ENCODE measurements at places on chromosomes 16 and 17.

DNA sequence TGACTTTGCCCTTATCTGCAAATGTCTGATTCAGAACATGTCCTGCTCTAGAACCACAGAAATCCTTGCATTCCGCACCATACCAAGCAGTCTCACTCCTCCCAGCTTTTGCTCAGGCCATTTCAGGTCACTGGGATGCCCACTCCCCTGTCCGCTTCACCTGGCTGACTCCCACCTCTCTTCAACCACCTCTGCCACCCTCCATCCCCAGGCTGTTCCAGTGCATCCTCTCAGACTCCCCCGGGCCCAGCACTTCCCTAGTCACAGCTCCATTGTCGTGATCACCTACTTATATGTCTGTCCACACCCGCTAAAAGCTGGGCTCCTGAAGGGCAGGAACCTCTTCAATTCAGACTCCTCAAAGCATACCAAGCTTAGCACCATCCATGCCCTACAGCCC is 58.4 kb upstream of the CDH5 start:
- no peak for DNase-seq

- no peak for DNase-seq
These were observed 5.3 kb upstream of the HAS3 start for GRCh38 chr16:69100071-69100691.

- DNase-seq: no peak
These were observed 164.1 kb downstream of the CDH8 start for GRCh38 chr16:61871837-61872777.

DNA sequence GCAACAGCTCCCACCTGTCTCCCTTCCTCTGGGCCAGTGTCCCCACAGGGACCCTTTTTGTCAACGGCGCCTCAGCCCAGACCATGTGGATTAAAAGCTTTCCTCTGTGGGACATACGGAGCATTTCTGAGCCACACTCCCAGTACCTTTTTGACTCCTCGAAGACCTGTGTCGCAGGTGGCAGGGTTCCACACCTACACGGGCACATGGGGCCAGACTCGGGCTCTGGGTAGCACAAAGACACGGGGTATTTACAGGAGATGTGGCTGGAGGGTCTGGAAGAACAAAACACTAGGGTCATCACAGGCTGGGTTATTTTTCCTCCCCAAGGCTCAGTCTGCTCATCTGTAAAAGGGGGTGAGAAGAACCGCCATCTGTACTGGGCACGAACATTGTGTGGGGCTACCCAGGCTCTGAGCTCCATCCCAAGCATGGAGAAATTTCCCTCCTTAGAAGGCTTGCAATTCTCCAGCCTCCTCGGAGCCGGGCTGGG is 32.5 kb upstream of the SNN start:
- no peak for DNase-seq

GRCh38 chr17:18206962-18207361 is 18.5 kb upstream of the LLGL1 start:
- DNase-seq: no peak

DNA sequence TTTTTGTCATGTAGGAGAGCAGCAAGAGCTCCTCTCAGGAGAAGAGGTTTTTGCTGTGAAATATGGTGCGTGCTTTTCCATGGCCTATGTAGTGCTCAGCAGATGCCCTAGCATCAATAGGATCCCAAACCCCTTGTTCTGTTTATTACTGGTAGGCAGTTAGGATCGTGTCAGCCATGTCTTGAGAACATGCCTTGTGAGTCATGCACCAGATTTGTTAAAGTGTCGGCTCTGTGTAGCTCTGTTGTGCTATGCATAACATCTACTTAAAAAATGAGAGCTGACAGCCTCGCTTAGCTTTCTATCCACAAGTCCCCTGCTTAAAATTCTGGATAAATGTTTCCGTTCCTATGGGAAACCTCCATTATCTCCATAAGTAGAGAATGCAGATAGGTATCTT is 4.4 kb upstream of the EIF4A3 start:
- DNase-seq: peak; percentile 91

GRCh38 chr16:17360693-17361122 is 110.1 kb downstream of the XYLT1 start:
- DNase-seq: no peak

- peak; percentile 67 for DNase-seq
These were observed 188.0 kb upstream of the AXIN2 start for GRCh38 chr17:65749479-65749878.

- peak; percentile 70 for DNase-seq
These were observed 166.3 kb downstream of the ANKFN1 start for GRCh38 chr17:56319531-56319930.

DNA sequence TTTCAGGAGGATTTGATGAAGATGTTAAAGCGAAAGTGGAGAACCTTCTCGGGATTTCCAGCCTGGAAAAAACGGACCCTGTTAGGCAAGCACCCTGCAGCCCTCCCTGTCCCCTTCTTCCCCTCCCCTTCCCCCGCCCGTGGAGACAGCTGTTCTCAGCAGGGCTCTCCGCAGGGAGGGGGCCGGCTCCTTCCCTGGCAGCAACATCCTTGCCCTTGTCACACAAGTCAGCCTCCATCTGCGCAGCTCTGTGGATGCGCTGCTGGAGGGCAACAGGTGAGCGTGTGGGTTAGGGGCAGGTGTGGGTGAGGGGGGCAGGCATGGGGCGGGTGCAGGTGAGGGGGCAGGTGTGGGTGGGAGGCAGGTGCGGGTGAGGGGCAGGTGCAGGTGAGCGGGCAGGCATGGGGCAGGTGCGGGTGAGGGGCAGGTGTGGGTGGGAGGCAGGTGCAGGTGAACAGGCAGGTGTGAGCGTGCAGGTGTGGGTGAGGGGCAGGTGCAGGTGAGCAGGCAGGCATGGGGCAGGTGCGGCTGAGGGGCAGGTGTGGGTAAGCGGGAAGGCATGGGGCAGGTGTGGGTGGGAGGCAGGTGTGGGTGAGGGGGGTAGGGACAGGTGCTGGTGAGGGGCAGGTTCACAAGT is 9.4 kb downstream of the CYBC1 start:
- DNase-seq: no peak

DNA sequence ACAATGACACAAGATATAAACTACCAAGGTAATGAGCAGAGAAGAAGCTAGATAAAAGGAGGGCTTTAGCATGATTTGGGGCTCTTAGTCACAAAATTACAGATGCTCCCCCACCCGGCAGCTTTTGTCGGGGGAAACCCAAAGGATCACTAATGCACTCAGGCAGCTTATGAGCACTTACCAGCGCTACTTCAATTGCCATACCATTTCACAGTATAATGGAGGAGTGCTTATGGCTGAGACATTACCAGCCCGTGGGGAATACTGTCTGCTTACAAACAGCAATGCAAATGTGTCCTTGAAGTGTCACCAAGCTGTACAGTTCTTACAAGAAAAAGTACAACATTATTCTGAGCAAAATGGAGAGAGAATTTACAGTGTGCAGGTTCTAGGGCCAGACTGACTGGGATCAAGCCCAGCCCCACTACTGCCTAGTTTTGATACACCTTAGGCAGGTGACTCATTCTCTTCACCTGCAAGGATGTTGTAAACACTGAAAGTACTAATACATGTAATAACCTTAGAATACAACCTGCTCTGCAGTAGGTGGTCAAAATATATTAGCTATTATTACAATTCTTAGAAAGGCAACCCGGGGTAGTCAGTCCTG is 16.3 kb downstream of the ANKFY1 start:
- no peak for DNase-seq

GRCh38 chr17:9242497-9242881 is 221.2 kb downstream of the NTN1 start:
- no peak for DNase-seq

GRCh38 chr16:1508494-1509187 is 15.5 kb downstream of the TELO2 start:
- no peak for DNase-seq

- DNase-seq: peak; percentile 92
These were observed 18.8 kb downstream of the SIAH1 start for GRCh38 chr16:48366165-48367093.

DNA sequence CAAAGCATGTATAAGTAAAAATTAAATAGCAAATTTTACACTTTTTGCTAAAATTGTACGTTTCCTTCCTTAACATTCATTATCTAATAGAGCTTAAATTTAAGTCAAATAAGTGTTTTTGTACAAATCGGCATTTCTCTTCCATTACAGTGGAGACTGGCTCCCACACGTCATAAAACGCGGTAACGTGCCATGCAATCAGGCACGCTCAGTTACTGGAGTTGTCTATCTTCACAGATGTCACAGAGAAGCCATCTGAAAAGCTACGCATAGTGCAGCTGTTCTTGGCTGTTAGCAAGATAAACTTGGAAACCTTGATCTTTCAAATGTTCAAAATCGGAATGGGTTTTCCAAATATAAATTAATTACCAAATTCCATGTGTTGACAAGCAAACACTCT is 165.3 kb downstream of the STX8 start:
- no peak for DNase-seq

- no peak for DNase-seq
These were observed 130.1 kb upstream of the COX10 start for GRCh38 chr17:13939222-13939621.

- DNase-seq: peak; percentile 99
These were observed 37.5 kb upstream of the WSB1 start for GRCh38 chr17:27256225-27257030.

GRCh38 chr16:48156790-48157209 is 1.0 kb upstream of the ABCC12 start:
- peak; percentile 81 for DNase-seq

- no peak for DNase-seq
These were observed 30.1 kb upstream of the SMURF2 start for GRCh38 chr17:64692187-64692586.

- peak; percentile 67 for DNase-seq
These were observed 74.0 kb downstream of the N4BP1 start for GRCh38 chr16:48535831-48536613.

- DNase-seq: no peak
These were observed at the start of gene WNT9B for GRCh38 chr17:46851029-46851741. WNT9B (plus strand) TSS chr17:46851583; CDS start chr17:46851639, 56 bp downstream.

- no peak for DNase-seq
These were observed 143.6 kb downstream of the COPRS start for GRCh38 chr17:31715446-31715845.

DNA sequence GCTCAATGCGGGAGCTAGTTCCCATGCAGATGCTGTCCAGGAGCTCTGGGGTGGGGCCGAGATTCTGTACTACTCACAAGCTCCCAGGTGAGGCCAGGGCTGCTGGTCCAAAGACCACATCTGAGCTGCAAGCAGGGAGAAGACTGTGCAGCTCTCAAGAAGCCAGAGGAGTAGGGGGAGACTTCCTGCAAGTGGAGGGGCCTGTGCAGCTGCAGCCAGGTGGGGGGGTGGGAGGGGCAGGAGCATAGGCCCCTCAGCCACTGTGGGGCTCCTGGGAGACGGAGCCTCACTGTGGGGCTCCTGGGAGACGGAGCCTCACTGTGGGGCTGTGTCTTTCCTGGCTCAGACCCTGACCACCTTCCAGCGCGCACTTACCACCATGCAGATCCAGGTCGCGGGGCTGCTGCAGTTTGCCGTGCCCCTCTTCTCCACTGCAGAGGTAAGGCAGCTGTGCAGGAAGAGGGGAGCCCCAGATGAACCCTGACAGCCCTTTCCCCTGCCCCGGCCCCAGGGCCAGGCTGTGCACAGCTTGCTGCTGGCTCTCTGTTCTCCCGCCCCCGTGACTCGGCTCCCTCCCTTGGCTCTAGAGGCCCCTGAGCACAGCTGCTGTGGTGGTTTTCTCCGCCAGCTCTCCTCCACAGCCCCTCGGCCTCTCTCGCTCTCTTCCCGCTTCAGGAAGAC is 24.3 kb upstream of the DNAI2 start:
- DNase-seq: no peak

DNA sequence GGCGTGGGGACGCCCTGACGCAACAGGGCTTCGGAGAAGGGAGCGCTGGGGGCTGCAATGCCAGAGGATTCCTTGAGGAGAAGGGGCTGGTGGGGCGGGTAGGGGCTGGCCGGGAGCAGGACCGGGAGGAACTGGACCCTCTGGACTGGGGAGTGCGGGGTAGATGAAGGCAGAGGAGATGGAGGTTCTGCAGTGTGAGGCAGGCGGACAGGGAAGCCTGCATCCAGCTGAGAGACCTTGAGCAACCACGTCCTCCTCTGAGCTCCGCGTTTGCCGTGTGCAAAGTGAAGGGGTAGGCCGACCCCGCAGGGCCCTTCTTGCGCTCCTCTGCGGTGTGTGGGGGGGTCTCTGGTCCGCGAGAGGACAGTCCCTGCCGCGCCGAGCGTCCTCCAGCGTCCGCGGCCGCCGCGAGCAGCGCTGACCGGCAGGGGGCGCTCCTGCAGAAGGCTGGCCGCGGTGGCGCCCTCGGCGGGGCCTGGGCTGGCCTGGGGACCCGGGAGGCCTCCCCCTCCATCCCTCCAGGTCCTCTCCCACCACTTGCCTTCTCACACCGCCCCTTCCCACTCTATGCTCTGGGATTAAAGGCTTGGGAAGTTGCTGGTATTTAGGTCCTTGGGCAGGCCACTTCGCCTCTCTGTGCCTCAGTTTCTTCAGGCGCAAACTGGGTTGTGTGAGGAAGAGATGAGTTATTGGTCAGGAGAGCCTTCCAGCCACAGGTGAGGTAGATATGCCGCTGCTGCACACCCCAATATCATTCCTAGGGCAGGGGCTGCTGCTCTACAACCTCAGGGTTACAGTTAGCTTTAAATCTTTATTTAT is 9.6 kb upstream of the WNT9B start:
- DNase-seq: no peak

GRCh38 chr17:2598166-2598565 is 4.7 kb downstream of the PAFAH1B1 start:
- DNase-seq: peak; percentile 69

GRCh38 chr17:30921544-30922196 is at the start of gene ADAP2:
ADAP2 (plus strand) TSS chr17:30921945; CDS start chr17:30922015, 70 bp downstream.
- DNase-seq: peak; percentile 13

DNA sequence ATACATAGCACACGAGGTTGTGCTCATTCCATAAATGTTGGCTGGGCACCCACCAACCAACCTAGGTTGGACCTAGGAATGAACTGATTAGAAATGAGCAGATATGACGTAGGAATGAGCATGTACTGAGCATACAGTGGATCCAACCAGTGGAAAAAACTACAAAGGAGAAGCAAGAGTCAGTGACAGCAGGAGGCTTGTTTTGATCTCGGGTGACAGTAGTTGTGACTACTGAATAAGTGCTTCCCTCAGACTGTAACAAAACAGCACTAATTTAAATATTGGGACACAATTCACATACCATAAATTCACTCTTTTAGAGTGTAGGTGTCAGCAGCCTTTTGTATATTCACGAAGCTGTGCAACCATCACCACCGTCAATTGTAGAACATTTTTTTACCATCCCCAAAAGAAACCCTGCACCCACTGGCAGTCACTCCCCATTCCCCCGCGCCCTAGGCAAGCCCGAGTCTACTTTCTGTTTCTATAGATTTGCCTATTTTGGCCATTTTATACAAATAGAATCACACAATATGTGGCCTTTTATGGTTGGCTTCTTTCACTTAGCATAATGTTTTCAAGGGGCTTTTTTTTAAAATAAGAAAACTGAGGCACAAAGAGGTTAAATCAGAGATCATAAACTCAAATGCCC is 7.0 kb downstream of the VAC14 start:
- no peak for DNase-seq

- no peak for DNase-seq
These were observed 22.1 kb upstream of the ADAM11 start for GRCh38 chr17:44736551-44737240.

GRCh38 chr17:10229181-10229580 is 30.8 kb upstream of the GAS7 start:
- no peak for DNase-seq

GRCh38 chr16:741986-742629 is 1.3 kb upstream of the CIAO3 start:
- DNase-seq: no peak
